Activated CD4-positive, alpha-beta T cell treated with anti-CD3 and anti-CD28 coated beads, Interleukin-2, amount 10 ng/mL, durations not matched to agents 24 days and 14 days (primary cell): ENCODE measurements at places on chromosomes 5 and 9. TPM values are rescaled to one million over a fixed set of nuclear protein-coding genes. Genes with fewer than 3 reads are reported as not detected.

- H3K4me3 ChIP-seq: no peak overlapping the region
- H3K36me3 ChIP-seq: no peaks in the 10 kb centered on the region
- no peak for DNase-seq
- peaks cover 7% of the 10 kb centered on the region for H3K27me3 ChIP-seq
- H3K27ac ChIP-seq: no peak overlapping the region
Measured at GRCh38 chr5:36584009-36584875, 22.2 kb upstream of the SLC1A3 start.

DNA sequence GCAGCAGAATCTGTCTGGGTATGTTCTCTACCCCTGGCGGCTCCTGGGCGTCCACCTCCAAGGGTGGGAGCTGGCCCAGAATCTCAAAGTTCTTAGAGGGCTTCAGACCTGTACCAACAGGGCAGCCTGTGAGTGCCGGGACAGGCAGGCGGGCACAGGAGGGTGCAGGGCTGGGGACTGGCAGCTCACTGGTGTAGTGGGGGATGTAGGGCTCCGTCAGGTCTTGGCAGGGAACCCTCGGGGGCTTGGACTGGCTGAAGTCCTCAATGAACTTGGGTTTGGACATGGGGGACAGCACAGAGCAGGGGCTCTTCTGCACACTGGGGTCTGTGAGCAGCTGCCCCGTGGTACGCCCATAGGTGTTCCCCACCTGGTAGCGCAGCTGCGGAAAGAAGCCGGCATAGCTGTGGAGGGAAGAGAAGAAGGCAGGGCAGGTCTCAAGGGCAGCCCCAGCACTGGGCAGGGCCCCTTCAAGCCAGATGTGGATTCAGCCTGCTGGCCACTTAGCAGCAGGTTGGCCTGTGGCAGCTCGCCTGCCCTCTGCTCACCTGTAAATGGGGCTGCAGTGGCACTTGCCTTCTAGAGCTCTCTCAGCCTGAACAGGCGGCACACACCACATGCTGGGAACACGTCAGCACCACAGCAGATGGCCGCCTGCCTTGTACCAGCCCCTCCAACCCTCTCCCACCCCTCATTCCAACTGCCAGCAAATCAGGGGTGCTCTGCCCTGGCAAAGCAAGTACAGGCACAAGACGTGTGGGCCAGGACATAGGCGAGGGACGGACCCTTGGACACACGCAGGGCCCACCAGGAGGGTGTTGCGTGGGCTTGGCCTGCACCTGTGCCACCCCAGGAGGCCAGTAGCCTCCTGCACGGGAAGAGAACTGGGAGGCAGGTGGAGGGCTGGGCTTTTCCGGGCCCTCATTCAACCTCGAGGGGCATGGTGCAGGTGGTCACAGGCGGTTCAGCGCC lies 4.6 kb downstream of the TUBB4B start:
- no peak overlapping the region for H3K27ac ChIP-seq
- peaks cover 2% of the 10 kb centered on the region for H3K27me3 ChIP-seq
- H3K36me3 ChIP-seq: peaks cover 26% of the 10 kb centered on the region
- DNase-seq: peak; percentile 64
- H3K4me1 ChIP-seq: peaks cover 12% of the 10 kb centered on the region
- H3K4me3 ChIP-seq: no peak overlapping the region

DNA sequence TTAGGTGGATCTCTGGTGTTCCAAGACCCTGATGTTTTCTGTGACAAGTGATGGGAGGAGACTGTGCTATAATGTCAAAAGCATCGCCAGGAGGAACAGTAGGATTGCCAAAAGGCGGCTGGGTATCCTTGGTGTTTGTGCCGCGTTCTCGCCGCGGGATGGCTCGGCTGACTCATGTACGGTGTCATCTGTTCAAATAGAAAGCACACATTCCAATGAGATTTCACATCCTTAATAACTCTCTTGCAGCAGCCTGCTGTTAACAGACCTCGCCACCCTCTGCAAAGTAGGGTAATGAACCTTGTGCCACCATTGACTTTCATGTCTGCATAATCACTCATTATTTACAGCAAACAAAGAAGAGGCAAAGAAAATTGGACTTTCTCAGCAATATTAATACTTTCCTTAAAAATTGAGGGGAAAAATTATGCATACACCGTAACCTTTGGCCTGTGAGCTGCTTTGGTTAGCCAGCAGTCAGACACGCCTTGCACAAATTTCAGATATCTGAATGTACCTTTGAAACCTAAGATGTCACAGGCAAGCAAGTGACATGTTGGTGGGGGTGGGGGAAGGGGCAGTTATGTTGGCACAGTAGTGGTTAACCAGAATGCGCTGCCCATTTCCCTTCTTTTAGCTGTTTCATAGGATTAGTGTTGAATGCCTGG lies 289.4 kb downstream of the EFNA5 start:
- H3K27ac ChIP-seq: no peak overlapping the region
- no peaks in the 10 kb centered on the region for H3K36me3 ChIP-seq
- peaks cover 10% of the 10 kb centered on the region for H3K27me3 ChIP-seq
- H3K4me1 ChIP-seq: no peaks in the 10 kb centered on the region

DNA sequence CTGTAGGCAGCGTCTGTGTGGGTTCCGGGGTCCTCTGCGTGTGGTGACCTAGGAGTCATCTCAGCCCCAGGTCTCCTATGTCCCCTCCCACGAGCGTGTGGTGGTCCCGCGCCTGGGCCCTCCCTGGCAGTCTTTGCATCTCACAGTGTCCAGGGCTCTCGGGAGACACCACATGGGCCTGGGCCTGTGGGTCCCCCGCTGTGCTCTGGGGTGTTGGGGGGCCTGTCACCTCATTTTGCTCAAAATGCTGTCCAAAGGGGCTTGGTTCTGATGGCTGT lies 27.1 kb downstream of the CEP72 start:
- H3K36me3 ChIP-seq: peaks cover 34% of the 10 kb centered on the region
- no peak overlapping the region for H3K4me3 ChIP-seq
- H3K27ac ChIP-seq: no peak overlapping the region
- no peaks in the 10 kb centered on the region for H3K27me3 ChIP-seq
- no peak for DNase-seq
- no peaks in the 10 kb centered on the region for H3K4me1 ChIP-seq

- DNase-seq: no peak
- no peak overlapping the region for H3K4me3 ChIP-seq
- no peaks in the 10 kb centered on the region for H3K36me3 ChIP-seq
- H3K27ac ChIP-seq: no peak overlapping the region
Measured at GRCh38 chr5:160221082-160221481, 8.2 kb upstream of the FABP6 start.

DNA sequence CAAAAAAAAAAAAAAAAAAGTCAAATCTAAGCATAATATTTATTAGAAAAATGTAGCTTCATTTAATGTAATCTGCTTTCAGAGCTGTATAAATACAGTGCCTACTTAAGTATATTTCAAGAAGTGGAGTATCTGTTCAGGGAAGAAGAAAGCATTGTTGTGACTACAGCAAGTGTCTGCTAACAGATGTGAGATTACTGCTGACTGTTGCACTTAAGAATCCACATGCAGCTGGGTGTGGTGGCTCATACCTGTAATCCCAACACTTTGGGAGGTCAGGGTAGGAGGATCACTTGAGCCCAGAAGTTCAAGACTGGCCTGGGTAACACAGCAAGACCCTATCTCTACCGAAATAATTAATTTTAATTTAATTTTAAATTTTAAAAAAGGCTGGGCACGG lies 19.0 kb downstream of the KDM3B start:
- no peak overlapping the region for H3K27ac ChIP-seq
- H3K36me3 ChIP-seq: peaks cover 10% of the 10 kb centered on the region
- peaks cover 16% of the 10 kb centered on the region for H3K4me1 ChIP-seq

- H3K36me3 ChIP-seq: no peaks in the 10 kb centered on the region
- H3K27me3 ChIP-seq: no peaks in the 10 kb centered on the region
- no peaks in the 10 kb centered on the region for H3K4me1 ChIP-seq
- H3K4me3 ChIP-seq: no peak overlapping the region
- H3K27ac ChIP-seq: no peak overlapping the region
Measured at GRCh38 chr9:117092582-117092981, 322.3 kb downstream of the ASTN2 start.

- H3K36me3 ChIP-seq: no peaks in the 10 kb centered on the region
- no peak overlapping the region for H3K4me3 ChIP-seq
- no peak overlapping the region for H3K27ac ChIP-seq
- peaks cover 3% of the 10 kb centered on the region for H3K4me1 ChIP-seq
- peaks cover 9% of the 10 kb centered on the region for H3K27me3 ChIP-seq
Measured at GRCh38 chr9:15142878-15143534, 164.0 kb downstream of the TTC39B start.

- no peaks in the 10 kb centered on the region for H3K36me3 ChIP-seq
- no peak overlapping the region for H3K4me3 ChIP-seq
- no peak for DNase-seq
- H3K27me3 ChIP-seq: no peaks in the 10 kb centered on the region
- no peak overlapping the region for H3K27ac ChIP-seq
Measured at GRCh38 chr5:118789366-118789765, 199.0 kb downstream of the DTWD2 start.

GRCh38 chr9:105438141-105438806 lies 9.6 kb upstream of the FSD1L start:
- H3K4me3 ChIP-seq: no peak overlapping the region
- peaks cover 6% of the 10 kb centered on the region for H3K27me3 ChIP-seq
- no peak for DNase-seq

DNA sequence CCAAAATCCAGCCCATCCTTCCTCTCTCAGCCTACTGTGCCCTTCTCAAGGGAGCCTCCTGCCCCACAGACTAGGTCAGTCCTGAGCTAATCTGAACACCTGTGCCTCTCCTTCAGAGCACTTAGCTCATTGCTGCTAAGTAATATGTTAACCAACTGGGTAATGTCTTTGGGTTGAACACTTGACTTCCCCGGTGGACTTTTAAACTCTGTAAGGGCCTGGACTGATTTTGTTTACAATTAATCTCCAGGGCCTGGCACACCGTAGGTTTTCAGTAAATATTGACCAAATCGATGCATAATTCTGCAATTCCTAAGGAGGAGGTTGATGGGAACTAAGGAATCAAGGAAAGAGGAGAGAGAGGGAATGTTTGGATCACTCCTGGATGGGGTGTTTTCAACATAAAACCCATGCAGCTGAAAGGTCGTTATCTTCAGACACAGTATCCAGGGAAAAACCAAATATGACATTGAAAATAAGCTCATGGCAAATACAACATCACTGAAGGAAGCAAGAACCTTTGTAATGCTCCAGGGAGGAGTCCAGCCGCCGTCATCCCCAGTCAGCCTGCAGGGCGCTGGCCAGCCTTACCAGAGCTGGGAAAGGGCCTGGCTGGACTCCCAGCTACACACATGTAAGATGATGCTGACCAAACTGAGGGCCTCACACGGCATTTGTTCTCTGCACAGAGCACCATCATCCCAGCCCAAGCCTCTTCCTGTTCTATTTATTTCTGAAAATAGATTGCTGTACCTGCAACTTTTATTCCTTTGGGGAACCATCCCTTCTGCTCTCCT lies 166.3 kb downstream of the C5orf15 start:
- H3K4me1 ChIP-seq: no peaks in the 10 kb centered on the region
- H3K36me3 ChIP-seq: no peaks in the 10 kb centered on the region
- peaks cover 19% of the 10 kb centered on the region for H3K27me3 ChIP-seq

GRCh38 chr5:101084353-101084752 lies 181.3 kb upstream of the ST8SIA4 start:
- H3K4me1 ChIP-seq: no peaks in the 10 kb centered on the region
- H3K27ac ChIP-seq: no peak overlapping the region
- no peak overlapping the region for H3K4me3 ChIP-seq
- no peaks in the 10 kb centered on the region for H3K27me3 ChIP-seq
- no peak for DNase-seq

DNA sequence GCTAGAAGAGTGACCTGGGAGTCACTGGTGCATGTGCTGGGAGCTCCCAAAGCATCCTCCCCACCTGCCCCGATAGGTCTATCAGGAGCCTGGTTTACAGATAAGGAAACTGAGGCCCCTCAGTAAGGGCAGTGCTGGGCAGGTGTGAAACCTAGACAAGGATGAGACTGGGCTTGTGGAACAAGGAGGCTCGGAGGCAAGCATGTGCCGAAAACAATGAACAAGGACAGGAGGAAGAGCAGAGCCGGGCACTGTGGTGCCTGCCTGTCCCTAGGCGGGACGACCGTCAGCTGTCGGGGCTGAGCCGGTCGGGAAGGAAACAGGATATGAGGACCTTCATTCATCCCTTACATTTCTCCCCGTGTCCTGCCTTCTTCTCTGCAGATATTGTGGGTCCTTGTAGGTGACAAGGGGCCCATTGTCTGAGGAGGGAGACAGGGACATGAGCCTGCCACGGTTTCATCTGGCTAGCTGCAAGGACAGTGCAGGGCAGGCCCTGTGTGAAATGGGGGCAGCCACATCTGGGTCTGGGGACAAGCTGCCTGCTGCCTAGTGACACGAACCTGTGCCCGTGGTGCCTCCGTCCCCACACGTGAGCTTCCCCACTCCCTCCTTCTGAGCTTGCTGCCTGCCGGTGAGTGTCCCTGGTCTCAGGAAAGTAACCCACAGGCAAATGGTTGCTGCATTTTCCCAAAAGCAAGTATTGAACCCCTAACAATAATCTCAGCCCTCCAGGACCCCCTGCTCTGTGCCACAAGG lies 18.6 kb downstream of the FGD3 start:
- no peaks in the 10 kb centered on the region for H3K27me3 ChIP-seq
- peak; percentile 71 for DNase-seq
- peaks cover 36% of the 10 kb centered on the region for H3K36me3 ChIP-seq
- H3K4me1 ChIP-seq: peaks cover 59% of the 10 kb centered on the region

DNA sequence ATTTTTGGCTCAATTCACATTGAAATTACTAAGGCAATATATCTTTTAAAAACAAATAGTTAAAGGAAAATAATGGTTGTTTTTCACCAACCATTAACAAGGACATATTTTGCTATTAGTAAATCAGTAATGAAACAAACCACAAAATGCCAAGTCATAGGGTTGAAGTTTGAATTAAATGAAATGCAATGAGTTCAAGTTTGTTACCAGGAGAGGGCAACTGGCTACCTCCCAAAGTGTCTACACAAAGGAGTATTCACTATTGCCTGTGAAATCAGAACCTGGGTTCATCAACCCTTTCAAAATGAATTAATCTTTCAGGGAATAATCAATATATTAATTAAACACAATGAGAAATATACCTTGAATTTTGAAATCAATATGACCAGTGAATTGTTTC lies 138.4 kb upstream of the DMRTA1 start:
- no peak for DNase-seq
- H3K4me3 ChIP-seq: no peak overlapping the region
- peaks cover 2% of the 10 kb centered on the region for H3K27me3 ChIP-seq
- no peaks in the 10 kb centered on the region for H3K36me3 ChIP-seq
- H3K27ac ChIP-seq: no peak overlapping the region

- no peak overlapping the region for H3K27ac ChIP-seq
- peaks cover 4% of the 10 kb centered on the region for H3K27me3 ChIP-seq
- no peaks in the 10 kb centered on the region for H3K4me1 ChIP-seq
- no peaks in the 10 kb centered on the region for H3K36me3 ChIP-seq
Measured at GRCh38 chr5:39846144-39846543, 421.4 kb upstream of the DAB2 start.

GRCh38 chr9:18256568-18256967 lies 217.4 kb upstream of the ADAMTSL1 start:
- H3K4me3 ChIP-seq: no peak overlapping the region
- H3K4me1 ChIP-seq: no peaks in the 10 kb centered on the region
- no peak overlapping the region for H3K27ac ChIP-seq
- H3K27me3 ChIP-seq: peaks cover 7% of the 10 kb centered on the region
- DNase-seq: no peak
- no peaks in the 10 kb centered on the region for H3K36me3 ChIP-seq

- H3K36me3 ChIP-seq: peaks cover 8% of the 10 kb centered on the region
- H3K27me3 ChIP-seq: no peaks in the 10 kb centered on the region
- H3K4me1 ChIP-seq: peaks cover 35% of the 10 kb centered on the region
- peak within 1 kb of the TSS; percentile 94 for H3K27ac ChIP-seq
- peak within 1 kb of the TSS; percentile 87 for H3K4me3 ChIP-seq
- DNase-seq: peak; percentile 99
Measured at GRCh38 chr9:35812025-35812602, at the start of gene SPAG8. Gene SPAG8 (minus strand): TSS chr9:35812262. CDS start chr9:35812147, 115 bp downstream.

The CD14 gene
- total RNA-seq: 0.31 and 0.35 TPM in 2 replicates

The HNRNPH1 gene
- total RNA-seq: 952 and 964 TPM in 2 replicates

The STPG3 gene
- 0.54 and 0.99 TPM in 2 replicates for total RNA-seq

The CDH9 gene
- total RNA-seq: not detected in 2 replicates
